Pancreas (tissue), 10 donors: ENCODE measurements at places on chromosomes 12 and 14. TPM values are rescaled to one million over a fixed set of nuclear protein-coding genes. Genes with fewer than 3 reads are reported as not detected.

- DNase-seq: no peak
Observed at GRCh38 chr12:111443586-111443985, 37.9 kb downstream of the SH2B3 start.

DNA sequence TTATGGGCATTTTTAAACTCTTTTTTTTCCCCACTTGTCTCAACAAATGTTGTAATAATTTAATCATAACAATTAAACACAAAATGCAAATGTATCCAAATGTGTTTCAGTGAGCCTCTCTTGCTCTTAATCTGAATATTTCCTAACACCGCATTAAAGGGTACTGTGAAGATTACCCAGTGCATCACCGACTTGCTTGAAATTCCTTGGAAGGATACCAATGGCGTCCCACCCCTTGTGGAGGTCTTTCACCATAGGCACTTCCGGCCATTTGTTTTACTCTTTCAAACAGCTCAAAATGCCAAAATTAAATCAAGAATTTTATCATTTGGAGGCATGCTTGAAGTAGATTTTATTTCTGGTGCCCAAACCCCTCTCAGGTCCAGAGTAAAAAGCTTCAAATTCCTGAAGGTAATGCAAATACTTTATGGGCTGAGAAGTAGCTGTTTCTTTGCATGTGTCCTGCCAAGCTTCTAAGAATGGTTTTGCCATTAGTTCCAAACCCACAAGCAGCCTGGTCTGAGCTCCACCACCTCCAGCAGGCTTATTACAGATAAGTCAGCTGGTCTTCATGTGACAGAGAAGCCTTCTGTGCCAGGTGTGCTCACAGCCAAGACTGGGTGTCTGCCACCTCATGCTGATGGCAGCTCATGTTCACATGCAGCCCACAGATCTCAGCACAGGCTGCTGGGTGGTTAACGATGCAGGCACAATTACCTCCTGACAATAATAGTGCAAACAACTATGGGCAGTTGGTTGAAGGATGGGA is 16.4 kb upstream of the NUDT4 start:
- DNase-seq: no peak

DNA sequence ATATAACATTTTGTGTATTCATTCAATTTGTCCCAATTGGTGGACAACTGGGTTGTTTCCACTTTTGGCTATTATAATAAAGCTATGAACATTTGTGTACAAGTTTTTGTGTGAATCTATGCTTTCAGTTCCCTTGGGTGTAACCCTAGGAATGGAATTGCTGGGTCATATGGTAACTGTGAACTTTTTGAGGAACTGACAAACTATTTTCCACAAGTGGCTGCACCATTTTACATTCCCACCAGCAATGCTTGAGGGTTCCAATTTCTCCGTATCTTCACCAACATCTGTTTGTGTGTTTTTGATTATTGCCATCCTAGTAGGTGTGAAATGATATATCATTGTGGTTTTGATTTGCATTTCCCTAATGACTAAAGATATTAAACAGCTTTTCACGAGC is 13.0 kb downstream of the LPCAT3 start:
- no peak for DNase-seq

DNA sequence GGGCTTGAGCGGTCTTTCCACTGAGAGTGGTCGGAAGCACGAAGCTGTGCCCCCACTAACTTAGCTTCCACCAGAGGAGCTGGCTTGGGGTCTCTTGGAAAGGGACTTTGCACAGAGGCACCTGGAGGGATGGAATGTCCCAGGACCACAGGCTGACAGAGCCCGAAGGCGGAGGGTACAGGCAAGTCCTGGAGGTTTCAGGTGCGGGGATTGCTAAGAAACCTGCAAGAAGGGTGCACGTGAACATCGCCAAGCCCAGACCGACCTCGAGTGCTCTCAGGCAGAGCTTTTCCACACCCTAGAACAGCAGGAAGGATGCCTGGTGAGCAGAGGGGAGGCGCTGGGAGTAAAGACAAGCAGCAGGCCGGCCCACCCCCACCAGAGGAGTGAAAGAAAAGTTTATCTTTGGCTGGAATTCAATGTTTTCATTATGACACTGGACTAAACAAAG is 61.6 kb downstream of the SERPINA3 start:
- no peak for DNase-seq

GRCh38 chr12:70664465-70664881 is 27.2 kb upstream of the PTPRB start:
- DNase-seq: no peak

DNA sequence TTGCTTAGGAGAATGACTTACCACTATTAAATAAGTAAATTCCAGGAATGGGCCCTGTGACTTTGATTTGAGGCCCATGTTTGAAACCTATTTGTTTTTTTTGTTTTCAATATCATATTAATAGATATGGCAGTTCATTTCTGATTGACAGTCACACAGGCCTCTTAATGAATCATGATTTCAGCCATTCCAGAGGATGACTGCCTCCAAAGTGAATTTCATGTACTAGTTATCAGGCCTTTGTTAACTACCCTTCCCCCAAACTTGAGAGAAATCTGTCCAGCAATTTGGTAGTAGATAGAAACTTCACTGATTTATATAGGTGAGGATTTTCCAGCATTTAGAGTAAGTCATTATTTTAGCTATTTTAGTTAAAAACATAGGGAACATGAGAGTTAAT is 25.9 kb upstream of the GALNT16 start:
- DNase-seq: no peak

DNA sequence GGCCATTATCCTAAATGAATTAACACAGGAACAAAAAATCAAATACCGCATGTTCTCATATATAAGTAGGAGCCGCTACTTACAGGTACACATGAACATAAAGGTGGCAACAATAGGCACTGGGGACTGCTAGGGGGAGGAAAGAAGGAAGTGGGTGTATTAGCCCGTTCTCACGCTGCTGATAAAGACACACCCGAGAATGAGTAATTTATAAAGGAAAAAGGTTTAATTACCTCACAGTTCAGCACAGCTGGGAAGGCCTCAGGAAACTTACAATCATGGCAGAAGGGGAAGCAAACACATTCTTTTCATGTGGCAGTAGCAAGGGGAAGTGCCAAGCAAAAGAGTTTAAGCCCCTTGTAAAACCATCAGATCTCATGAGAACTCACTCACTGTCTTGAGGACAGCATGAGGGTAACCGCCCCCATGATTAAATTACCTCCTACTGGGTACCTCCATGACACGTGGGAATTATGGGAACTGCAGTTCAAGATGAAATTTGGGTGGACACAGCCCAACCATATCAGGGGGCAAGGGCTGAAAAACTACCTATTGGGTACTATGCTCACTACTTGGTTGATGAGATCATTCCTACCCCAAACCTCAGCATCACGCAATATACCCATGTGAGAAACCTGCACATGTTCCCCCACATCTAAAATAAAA is 16.4 kb upstream of the MIA2 start:
- DNase-seq: no peak

ADAM20 gene
- 0.08 TPM for polyA plus RNA-seq

ADAM21 gene
- polyA plus RNA-seq: 0.05 TPM

IL26 gene
- polyA plus RNA-seq: not detected

CTDSP2 gene
- 48.6 TPM for polyA plus RNA-seq
